Aorta (tissue), 5 donors: ENCODE measurements at places on chromosomes 4 and X. TPM values are rescaled to one million over a fixed set of nuclear protein-coding genes. Genes with fewer than 3 reads are reported as not detected.

The ZNF630 gene
- 7.7 TPM for total RNA-seq

The N4BP2 gene
- 7.2 TPM for total RNA-seq

The MAGEA9B gene
- not detected for total RNA-seq

The ZMAT1 gene
- 9.0 TPM for total RNA-seq

The FGF5 gene
- 0.15 TPM for total RNA-seq

The ARAP2 gene
- total RNA-seq, result 10.5 TPM

The EXOC1L gene
- not detected for total RNA-seq

The MCTS1 gene
- 26.7 TPM for total RNA-seq

The KIF4A gene
- total RNA-seq, result 0.36 TPM

The TMEM35A gene
- total RNA-seq, result 3.2 TPM

The CTAG1A gene
- not detected for total RNA-seq

- DNase-seq, result no peak
- H3K4me1 ChIP-seq, result no peaks in the 10 kb centered on the region
- peaks cover 3% of the 10 kb centered on the region for H3K36me3 ChIP-seq
- no peaks in the 10 kb centered on the region for H3K27me3 ChIP-seq
These were observed 31.6 kb upstream of the DDX3X start for GRCh38 chrX:41302370-41302769.

DNA sequence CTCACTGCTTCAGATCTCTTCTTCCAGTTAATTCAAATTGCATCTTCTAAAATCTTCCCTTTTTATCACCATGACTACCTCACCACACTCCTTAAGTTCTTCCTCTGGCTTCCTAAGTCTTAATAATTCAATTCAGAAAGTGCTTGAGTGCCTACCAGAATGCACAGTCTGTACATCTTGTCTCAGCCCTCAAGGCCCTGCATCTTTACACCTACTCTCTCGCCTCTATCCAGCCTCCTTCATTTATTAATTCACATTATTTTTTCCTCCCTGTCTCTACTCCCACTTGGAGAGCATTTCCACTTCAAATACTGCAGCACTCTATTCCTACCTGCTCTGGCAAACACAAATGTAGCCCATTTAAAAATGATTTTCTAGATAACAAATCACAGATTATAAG is 90.5 kb downstream of the MAPK10 start:
- no peaks in the 10 kb centered on the region for H3K36me3 ChIP-seq
- H3K4me3 ChIP-seq, result no peak overlapping the region
- H3K27me3 ChIP-seq, result no peaks in the 10 kb centered on the region
- no peak for DNase-seq

GRCh38 chr4:62023633-62024032 is 823.5 kb downstream of the ADGRL3 start:
- no peak for DNase-seq
- no peaks in the 10 kb centered on the region for H3K4me1 ChIP-seq
- H3K4me3 ChIP-seq, result no peak overlapping the region

DNA sequence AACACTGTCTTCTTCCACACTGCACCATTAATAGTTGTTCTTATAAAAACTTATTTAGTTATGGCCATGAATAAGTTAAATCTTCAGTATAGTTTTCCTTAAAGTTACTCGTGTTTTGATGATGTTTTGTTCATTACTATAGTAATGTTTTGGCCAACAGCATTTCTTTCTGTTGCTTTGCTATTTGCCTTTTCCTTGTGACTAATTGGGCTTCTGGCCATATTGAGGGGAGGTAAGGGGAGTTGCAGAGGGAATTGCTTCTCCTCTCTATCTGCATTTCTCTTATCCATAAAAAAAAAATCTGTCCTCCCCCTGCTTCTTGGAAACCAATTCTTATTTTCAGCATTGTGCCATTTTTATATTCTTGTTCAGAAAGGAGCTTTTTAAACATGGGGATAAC is 42.7 kb upstream of the ZCCHC12 start:
- DNase-seq, result no peak
- no peaks in the 10 kb centered on the region for H3K36me3 ChIP-seq
- no peaks in the 10 kb centered on the region for H3K4me1 ChIP-seq
- H3K27ac ChIP-seq, result no peak overlapping the region
- no peaks in the 10 kb centered on the region for H3K27me3 ChIP-seq

DNA sequence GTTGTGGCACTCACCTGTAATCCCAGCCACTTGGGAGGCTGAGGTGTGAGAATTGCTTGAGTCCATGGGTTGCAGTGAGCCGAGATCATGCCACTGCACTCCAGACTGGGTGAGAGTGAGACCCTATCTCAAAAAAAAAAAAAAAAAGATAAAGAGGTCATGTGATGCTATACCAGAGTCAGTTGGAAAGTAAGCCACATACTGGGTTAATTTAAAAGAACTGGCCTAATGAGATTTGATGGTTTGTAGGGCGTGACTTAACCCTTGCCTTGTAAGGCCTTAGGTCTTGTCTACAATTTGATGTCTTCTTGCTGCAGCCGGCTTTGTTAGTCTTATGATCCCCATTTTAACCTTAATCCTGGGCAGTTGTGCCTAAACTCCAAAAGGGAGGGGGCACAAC is 5.2 kb downstream of the MGST2 start:
- H3K36me3 ChIP-seq, result peaks cover 3% of the 10 kb centered on the region
- H3K27ac ChIP-seq, result no peak overlapping the region
- no peaks in the 10 kb centered on the region for H3K4me1 ChIP-seq
- no peaks in the 10 kb centered on the region for H3K27me3 ChIP-seq
- DNase-seq, result no peak
- H3K4me3 ChIP-seq, result no peak overlapping the region

GRCh38 chrX:79182616-79183015 is 38.1 kb downstream of the GPR174 start:
- no peak overlapping the region for H3K27ac ChIP-seq
- H3K4me1 ChIP-seq, result no peaks in the 10 kb centered on the region
- no peak for DNase-seq
- no peaks in the 10 kb centered on the region for H3K27me3 ChIP-seq
- no peaks in the 10 kb centered on the region for H3K36me3 ChIP-seq

GRCh38 chrX:111411983-111412382 is at the start of gene DCX:
TSS of gene DCX (minus strand) at chrX:111412192. CDS start at chrX:111410398, 1,794 bp downstream.
- H3K27me3 ChIP-seq, result no peaks in the 10 kb centered on the region
- no peak within 1 kb of the TSS for H3K4me3 ChIP-seq
- no peak within 1 kb of the TSS for H3K27ac ChIP-seq
- H3K36me3 ChIP-seq, result no peaks in the 10 kb centered on the region
- H3K4me1 ChIP-seq, result no peaks in the 10 kb centered on the region
- no peak for DNase-seq

DNA sequence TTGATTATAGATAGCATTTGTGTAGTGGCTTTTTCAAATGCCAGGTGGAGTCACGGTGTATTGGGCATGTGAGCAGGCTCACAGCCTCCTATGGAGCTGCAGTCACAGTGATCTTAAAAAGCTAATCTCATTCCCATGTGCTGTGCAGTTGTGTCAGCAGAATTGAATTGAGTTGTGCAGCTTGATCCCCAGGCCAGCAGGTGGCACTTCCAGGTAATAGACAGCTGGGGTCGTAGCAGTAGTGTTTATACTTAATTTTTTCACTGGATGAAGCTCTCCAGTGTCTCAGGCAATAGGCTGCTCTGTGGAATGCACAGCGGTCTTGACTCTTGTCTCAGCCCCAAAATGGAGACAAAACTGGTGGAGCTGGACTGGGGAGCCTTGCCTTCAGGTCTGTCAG is 1028.1 kb downstream of the SH3BGRL start:
- no peaks in the 10 kb centered on the region for H3K4me1 ChIP-seq
- no peak overlapping the region for H3K27ac ChIP-seq
- H3K4me3 ChIP-seq, result no peak overlapping the region
- no peaks in the 10 kb centered on the region for H3K27me3 ChIP-seq
- no peaks in the 10 kb centered on the region for H3K36me3 ChIP-seq

GRCh38 chr4:26162101-26162500 is 158.7 kb upstream of the RBPJ start:
- no peak overlapping the region for H3K4me3 ChIP-seq
- no peak overlapping the region for H3K27ac ChIP-seq

- DNase-seq, result peak; percentile 81
- H3K4me3 ChIP-seq, result no peak overlapping the region
- H3K4me1 ChIP-seq, result no peaks in the 10 kb centered on the region
These were observed 6.3 kb downstream of the MXD4 start for GRCh38 chr4:2255501-2256155.

DNA sequence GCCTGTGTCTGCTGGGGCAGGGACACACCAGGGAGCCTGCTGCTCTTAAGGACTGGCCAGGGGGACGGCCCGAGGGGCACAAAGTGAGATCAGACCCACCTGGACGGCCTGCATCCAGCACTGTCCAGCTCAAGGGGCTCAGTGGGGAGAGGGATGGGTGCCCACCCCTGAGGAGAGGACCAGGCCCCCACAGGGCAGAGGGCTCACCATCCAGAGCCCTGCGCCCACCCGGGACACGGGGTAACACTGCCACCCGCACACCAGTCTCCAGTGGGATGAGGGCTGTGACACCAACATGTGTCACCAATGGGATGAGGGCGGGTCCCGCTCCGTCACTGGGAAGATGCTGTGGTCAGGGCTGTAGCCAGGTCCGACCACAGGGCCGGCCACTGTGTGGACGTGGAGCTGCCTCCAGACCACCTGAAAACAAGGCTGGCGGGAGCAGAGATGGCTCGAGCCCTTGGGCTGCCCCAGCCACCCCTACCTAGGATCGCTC is 13.2 kb downstream of the DGKQ start:
- no peak overlapping the region for H3K27ac ChIP-seq
- H3K36me3 ChIP-seq, result no peaks in the 10 kb centered on the region
- H3K27me3 ChIP-seq, result no peaks in the 10 kb centered on the region
- H3K4me3 ChIP-seq, result no peak overlapping the region

DNA sequence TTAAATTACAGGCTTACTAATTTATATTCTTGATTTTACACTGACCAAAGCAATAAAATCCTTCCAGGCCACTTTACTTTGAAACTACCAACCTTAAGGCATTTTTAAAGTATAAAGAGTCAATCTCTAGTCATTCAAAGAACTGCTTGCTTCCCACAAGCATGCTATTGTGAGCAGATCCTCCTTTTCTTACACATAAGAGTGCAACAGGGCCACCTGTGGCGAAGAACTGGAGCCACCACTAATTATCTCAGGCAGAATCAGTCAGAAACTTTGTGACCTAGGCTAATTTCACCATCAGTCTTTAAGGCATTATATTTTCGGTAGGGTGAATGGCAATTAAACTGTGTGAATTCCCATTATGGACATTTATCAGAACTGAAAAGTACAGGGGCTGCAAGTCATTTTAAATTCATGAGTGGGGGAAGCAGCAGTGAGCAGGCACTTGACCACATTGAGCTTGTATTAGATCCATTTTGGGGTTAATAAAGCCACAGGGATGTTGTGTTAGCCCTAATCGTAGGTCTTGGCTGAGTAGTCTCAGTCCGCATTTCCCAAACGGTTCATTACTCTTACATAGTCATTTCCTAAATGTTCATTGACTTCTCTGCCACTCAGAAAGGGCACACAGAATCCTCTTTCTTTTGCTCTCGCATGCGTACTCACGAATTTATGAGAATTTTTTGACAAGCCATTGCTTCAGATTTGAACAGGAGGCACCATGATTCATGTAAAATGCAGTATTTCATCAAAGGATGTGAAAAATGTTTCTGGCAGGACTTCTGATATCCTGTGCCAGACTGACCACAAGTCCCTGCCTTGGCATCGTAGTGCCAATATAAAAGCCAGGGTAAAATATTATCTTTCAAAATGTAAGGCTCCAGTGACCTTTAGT is 39.8 kb downstream of the NPY2R start:
- no peaks in the 10 kb centered on the region for H3K27me3 ChIP-seq
- H3K27ac ChIP-seq, result no peak overlapping the region
- no peak for DNase-seq

DNA sequence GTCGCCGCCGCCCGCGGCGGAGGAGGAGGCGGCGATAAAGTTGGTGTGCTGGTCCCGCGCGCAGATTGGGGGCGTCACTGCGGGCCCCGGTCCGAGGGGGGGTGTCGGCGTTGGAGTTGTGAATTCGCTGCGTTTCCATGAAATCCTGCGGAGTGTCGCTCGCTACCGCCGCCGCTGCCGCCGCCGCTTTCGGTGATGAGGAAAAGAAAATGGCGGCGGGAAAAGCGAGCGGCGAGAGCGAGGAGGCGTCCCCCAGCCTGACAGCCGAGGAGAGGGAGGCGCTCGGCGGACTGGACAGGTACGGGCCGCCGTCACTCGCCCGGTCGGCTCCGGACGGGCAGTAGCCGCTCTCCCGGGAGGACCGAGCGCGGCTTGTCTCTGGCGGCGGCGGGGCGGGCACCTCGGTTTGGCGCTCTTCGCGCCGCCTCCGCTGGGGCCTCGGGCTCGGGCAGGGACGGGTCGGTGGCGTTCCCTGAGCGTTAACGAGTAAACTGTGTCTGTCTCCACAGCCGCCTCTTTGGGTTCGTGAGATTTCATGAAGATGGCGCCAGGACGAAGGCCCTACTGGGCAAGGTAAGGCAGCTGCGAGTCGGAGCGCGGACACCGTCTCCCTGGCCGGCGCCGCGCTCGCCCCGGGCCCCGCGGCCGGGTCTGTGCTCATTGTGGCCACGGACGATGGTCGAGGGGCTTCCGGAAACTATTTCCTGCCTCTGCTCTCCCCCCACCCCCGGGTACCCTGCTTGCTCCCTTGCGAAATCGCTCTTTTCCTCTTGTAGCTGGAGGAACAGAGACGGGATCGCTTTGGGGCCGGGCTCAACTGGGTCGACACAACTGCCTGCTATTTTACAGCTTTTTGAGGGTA is 658 bp downstream of the KDM6A start:
- no peaks in the 10 kb centered on the region for H3K36me3 ChIP-seq
- H3K4me1 ChIP-seq, result no peaks in the 10 kb centered on the region
- H3K27me3 ChIP-seq, result no peaks in the 10 kb centered on the region
- DNase-seq, result peak; percentile 72

DNA sequence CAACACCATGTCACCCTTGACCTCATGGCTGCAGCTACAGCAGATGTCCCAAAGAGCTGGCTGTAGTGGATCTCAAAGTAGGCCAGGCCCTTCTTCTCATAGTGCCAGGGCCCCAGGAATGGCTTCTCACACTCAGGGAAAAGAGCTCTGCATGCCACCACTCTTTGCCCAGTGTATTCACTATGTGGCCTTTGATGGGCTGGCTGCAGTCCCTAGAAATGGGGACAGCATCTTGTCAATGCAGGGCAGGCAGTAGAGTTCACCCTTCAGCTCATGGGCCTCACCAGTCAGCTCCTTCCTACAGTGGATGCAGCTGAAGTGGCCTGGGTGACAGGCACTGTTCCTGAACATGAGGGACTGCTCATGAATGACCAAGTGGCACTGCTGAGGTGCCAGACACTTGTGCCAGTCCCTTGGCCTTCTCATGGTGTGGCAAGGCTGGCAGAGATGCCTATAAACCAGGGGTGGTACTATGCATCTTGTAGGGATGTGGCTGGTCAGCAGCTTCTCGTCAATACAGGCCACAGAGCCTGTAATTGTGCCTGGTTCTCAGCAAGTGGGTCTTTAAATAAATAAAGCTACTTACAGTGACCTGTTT is 178.9 kb downstream of the ARAP2 start:
- no peak overlapping the region for H3K4me3 ChIP-seq
- H3K4me1 ChIP-seq, result no peaks in the 10 kb centered on the region
- no peak overlapping the region for H3K27ac ChIP-seq

GRCh38 chr4:173424899-173425805 is 26.2 kb upstream of the SCRG1 start:
- H3K4me1 ChIP-seq, result peaks cover 1% of the 10 kb centered on the region
- H3K27ac ChIP-seq, result peak overlapping the region; percentile 91
- no peaks in the 10 kb centered on the region for H3K27me3 ChIP-seq
- no peak for DNase-seq
- no peaks in the 10 kb centered on the region for H3K36me3 ChIP-seq

- H3K4me3 ChIP-seq, result peak overlapping the region; percentile 72
- peak overlapping the region; percentile 88 for H3K27ac ChIP-seq
- no peaks in the 10 kb centered on the region for H3K4me1 ChIP-seq
- no peaks in the 10 kb centered on the region for H3K36me3 ChIP-seq
- DNase-seq, result no peak
These were observed 12.4 kb upstream of the ZCCHC13 start for GRCh38 chrX:74291577-74291963.
